Osteoblast (primary cell): ENCODE measurements at places on chromosomes 4 and X.

DNA sequence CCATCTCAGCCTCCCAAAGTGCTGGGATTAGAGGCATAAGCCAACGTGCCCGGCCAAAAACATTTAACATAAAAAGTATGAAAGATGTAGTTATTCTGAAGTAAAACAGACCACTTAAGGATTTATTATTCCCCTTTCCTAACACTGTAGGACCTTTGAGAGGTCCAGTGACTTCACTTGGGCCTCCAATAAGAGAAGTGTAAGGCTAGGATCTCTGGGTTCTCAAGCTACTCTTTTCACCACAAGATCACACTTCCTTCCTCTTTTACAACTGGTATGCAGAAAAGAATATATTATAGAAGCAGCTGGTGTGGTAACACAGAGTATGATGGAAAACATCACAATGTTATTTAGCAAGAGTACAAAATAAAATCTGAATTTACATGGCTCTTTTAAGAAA, 30.2 kb upstream of the CCNG2 start:
- no peak for DNase-seq

GRCh38 chr4:82886147-82886942, 4.6 kb downstream of the SEC31A start:
- no peak for DNase-seq

DNA sequence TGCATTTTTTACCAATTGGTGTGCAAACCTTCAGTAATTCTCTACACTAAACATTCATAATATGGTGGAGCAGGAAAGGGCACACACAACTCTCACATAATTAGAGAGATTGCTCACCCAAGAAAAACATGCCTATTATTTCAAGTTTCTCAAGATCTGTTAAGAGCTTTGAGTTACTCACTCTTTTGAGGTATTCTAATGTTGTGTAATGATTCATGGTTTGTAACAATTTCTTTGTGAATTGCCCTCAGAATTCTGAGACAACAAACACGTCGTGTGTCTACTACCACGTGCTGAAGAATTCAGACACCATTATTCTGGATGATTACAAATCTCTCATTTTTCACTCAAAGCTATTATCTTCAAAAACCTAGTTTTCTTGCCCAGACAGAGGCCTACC, 82.8 kb downstream of the PDGFC start:
- DNase-seq, result peak; percentile 22

DNA sequence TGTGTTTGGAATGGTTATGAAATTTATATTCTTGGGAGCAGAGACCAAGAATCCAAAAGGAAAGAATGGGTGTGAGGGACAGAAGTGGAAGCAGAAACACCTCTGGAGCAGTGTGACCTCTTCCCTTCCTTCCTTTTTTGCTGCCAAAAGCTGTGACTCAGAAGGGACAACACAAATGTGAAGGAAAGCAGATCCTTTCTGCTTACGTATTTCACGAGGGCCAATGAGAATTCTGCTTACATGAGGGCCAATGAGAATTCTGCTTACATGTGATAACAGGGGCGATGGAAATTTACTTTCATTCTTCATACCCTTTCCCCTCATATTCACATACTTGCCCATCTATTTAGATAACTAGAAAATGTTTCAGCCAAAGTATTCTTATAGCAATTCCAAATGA, 404.6 kb downstream of the PRDM5 start:
- peak; percentile 56 for DNase-seq

DNA sequence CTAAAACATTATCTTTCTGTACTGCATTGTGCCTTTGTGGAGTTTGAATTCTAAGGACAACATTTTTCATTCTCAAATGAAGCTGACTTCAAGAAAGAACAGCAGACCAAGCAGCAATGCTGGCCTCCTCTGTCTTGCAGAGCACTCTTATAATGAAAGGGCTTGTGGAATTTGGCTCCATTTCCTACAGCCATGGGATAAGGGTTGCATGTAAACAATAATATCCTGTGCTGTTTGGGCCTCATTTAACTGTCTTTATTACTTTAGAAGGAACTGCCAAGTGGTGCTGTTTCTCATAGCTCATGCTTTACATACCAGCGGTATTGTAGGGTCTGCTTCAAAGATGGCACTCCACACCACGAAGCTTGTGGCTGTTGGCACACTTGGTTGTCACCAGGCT, 111.4 kb upstream of the EOLA2 start:
- no peak for DNase-seq

DNA sequence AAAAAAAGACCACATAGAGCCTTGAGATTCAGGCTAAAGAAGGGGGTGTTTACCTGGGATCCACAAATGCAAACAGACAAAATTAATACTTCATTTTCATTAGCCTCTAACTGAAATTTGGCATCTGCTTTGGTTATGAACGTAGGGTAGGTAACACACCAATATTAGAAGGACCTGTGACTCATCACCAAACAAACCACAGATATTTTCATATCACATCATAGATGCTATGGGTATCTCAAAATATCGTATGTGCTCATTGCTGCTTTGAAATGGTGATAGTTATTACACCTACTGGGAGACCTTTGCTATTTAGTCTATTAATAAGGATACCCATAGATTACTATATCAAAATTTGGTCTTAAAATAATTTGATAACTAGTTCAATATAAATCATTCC, 180.6 kb upstream of the MAP3K15 start:
- no peak for DNase-seq

GRCh38 chr4:165874791-165875371, 1.8 kb downstream of the TLL1 start:
- DNase-seq, result peak; percentile 57

GRCh38 chrX:65643531-65644052, 23.9 kb upstream of the MSN start:
- no peak for DNase-seq

GRCh38 chr4:88255111-88255510, 29.2 kb downstream of the PPM1K start:
- DNase-seq, result no peak

DNA sequence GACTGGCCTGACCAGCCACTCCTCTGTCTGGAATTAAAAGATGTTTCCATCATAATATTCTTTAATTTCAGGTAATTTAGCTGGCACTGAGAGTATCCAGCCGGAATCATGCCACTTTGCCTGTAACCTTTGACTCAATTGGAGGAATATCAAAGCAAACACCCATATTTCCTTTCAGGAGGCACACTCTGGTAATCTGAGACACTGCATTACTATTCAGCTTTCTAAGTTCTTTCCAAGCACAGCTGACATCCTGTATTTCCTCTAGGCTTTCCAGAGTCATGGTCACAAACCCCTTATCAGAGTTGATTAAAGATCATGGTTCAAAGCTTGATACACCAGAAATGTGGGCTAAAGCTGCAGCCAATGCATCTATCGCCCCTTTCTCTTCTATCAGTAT, 29.3 kb downstream of the INTS12 start:
- DNase-seq, result no peak

GRCh38 chr4:52410971-52411370, 248.1 kb downstream of the USP46 start:
- DNase-seq, result no peak

- peak; percentile 91 for DNase-seq
Observed at GRCh38 chr4:185792384-185793115, 19.4 kb downstream of the SORBS2 start.

GRCh38 chrX:135112096-135112729, 8.1 kb downstream of the ETDB start:
- DNase-seq, result no peak

GRCh38 chr4:153809916-153810810, 21.3 kb upstream of the SFRP2 start:
- no peak for DNase-seq
